Upper lobe of right lung (tissue), 1 donor: ENCODE measurements at places on chromosomes 6 and 20. TPM values are rescaled to one million over a fixed set of nuclear protein-coding genes. Genes with fewer than 3 reads are reported as not detected.

GRCh38 chr6:125984311-125984710, 2.0 kb upstream of the TRMT11 start:
- peaks cover 9% of the 10 kb centered on the region for H3K4me1 ChIP-seq
- H3K27ac ChIP-seq = no peak overlapping the region
- H3K27me3 ChIP-seq = no peaks in the 10 kb centered on the region
- no peak for DNase-seq
- H3K36me3 ChIP-seq = peaks cover 6% of the 10 kb centered on the region

CLDN20 gene
- total RNA-seq = not detected

DNA sequence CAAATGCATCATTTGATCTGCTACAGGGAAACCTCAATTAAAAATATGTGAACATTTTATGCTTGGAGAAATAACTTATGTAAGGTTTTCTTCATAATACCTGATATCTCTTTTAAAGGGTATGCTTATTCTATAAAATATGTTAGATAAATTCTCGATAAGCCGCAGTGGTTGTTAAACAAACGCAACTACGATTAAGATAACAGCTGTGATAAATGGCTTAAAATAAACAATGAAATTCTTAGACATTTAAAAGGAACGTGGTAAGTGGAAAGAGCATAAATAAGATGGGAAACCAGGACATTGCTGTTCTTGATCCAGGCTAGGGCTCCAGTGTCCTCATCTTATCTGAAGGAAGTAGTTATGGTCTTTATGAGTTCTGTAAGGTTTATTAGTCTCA, 415.9 kb downstream of the CD83 start:
- no peak overlapping the region for H3K4me3 ChIP-seq
- no peaks in the 10 kb centered on the region for H3K27me3 ChIP-seq
- H3K4me1 ChIP-seq = no peaks in the 10 kb centered on the region
- no peak for DNase-seq
- H3K36me3 ChIP-seq = no peaks in the 10 kb centered on the region
- no peak overlapping the region for H3K27ac ChIP-seq

DNA sequence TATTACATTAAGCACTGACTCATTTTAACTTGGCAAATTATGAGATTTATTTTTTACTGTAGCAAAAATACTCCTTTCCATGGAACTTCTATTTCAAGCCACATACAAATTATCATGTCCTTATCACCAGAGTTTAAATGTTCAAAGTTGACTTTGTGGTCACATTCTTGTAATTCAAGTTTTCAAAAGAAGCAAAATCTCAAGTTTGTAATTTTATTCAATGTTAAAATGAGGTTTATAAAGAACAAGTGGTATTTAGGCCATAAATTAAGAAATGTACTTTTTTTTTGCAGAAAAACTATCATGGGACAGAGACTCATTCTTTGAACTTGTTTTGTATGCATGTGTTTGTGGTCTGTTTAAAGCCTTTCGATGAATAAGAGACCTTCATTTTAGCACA, 811.5 kb downstream of the TENT5A start:
- no peak overlapping the region for H3K27ac ChIP-seq
- H3K4me3 ChIP-seq = no peak overlapping the region
- no peak for DNase-seq
- no peaks in the 10 kb centered on the region for H3K36me3 ChIP-seq
- no peaks in the 10 kb centered on the region for H3K4me1 ChIP-seq
- no peaks in the 10 kb centered on the region for H3K27me3 ChIP-seq

DNA sequence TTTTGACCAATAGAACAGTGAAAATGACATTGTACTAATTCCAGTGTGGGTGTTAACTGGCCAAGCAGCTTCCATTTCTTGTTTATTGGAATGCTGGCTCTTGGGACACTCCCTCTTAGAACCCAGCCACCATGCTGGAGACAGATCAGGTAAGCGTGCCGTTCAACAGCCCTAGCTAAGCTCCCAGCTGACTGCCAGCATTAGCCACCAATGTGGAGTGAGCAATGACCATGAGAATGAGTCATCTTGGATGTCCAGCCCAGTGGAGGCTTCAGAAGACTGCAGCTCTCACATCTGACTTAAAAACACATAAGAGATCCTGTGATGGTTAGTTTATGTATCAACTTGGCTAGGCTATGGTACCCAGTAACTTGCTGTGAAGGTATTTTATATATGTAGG, 3.0 kb upstream of the LINC00237 start:
- peaks cover 10% of the 10 kb centered on the region for H3K4me1 ChIP-seq
- no peaks in the 10 kb centered on the region for H3K36me3 ChIP-seq
- H3K4me3 ChIP-seq = no peak overlapping the region
- no peak overlapping the region for H3K27ac ChIP-seq
- H3K27me3 ChIP-seq = peaks cover 58% of the 10 kb centered on the region

- H3K4me3 ChIP-seq = no peak overlapping the region
- H3K27ac ChIP-seq = no peak overlapping the region
- DNase-seq = peak; percentile 64
- H3K4me1 ChIP-seq = peaks cover 5% of the 10 kb centered on the region
- H3K27me3 ChIP-seq = peaks cover 10% of the 10 kb centered on the region
- H3K36me3 ChIP-seq = no peaks in the 10 kb centered on the region
Observed at GRCh38 chr20:63321148-63321831, 28.3 kb downstream of the COL20A1 start.

GRCh38 chr6:22214314-22214713, 82.5 kb downstream of the PRL start:
- DNase-seq = no peak
- H3K4me1 ChIP-seq = no peaks in the 10 kb centered on the region
- H3K27me3 ChIP-seq = no peaks in the 10 kb centered on the region
- no peak overlapping the region for H3K4me3 ChIP-seq
- no peaks in the 10 kb centered on the region for H3K36me3 ChIP-seq

FAM110A gene
- 16.8 TPM for total RNA-seq

GRCh38 chr6:46628976-46629375, 23.6 kb downstream of the CYP39A1 start:
- H3K36me3 ChIP-seq = no peaks in the 10 kb centered on the region
- no peaks in the 10 kb centered on the region for H3K4me1 ChIP-seq
- H3K4me3 ChIP-seq = no peak overlapping the region
- no peak overlapping the region for H3K27ac ChIP-seq
- H3K27me3 ChIP-seq = no peaks in the 10 kb centered on the region

GRCh38 chr20:57996465-57996864, 232.0 kb downstream of the ANKRD60 start:
- no peak overlapping the region for H3K4me3 ChIP-seq
- H3K4me1 ChIP-seq = peaks cover 25% of the 10 kb centered on the region
- no peak overlapping the region for H3K27ac ChIP-seq
- no peaks in the 10 kb centered on the region for H3K27me3 ChIP-seq

- H3K36me3 ChIP-seq = no peaks in the 10 kb centered on the region
- DNase-seq = no peak
- H3K27me3 ChIP-seq = no peaks in the 10 kb centered on the region
- H3K27ac ChIP-seq = no peak overlapping the region
- no peak overlapping the region for H3K4me3 ChIP-seq
Observed at GRCh38 chr6:140360651-140361050, 986.2 kb upstream of the CITED2 start.

- no peak overlapping the region for H3K4me3 ChIP-seq
- H3K4me1 ChIP-seq = no peaks in the 10 kb centered on the region
- peaks cover 95% of the 10 kb centered on the region for H3K27me3 ChIP-seq
- no peak overlapping the region for H3K27ac ChIP-seq
- H3K36me3 ChIP-seq = no peaks in the 10 kb centered on the region
- no peak for DNase-seq
Observed at GRCh38 chr6:50840112-50840810, 21.6 kb downstream of the TFAP2B start.

DNA sequence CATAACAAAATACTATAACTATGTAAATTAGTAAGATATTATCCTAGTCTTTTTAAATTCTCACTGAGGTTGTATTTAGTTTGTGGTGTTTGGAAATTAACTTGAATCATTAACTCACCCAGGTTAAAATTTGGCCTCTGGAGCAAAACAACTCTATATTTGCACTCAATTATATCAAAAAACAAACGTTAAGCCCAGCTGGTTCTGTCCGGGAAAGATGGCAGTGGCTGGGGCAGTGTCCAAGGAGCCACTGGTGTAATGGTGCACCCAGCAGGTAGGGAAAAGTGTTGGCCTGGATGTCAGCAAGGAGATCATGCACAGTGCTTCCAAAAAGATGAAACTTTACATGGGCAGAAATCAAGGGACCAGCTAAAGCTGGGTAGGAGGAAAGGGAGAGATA, 285.3 kb upstream of the CITED2 start:
- no peak overlapping the region for H3K4me3 ChIP-seq
- DNase-seq = no peak
- no peaks in the 10 kb centered on the region for H3K4me1 ChIP-seq
- no peak overlapping the region for H3K27ac ChIP-seq

GRCh38 chr6:16514249-16514648, 247.0 kb downstream of the ATXN1 start:
- H3K36me3 ChIP-seq = peaks cover 3% of the 10 kb centered on the region
- H3K27ac ChIP-seq = no peak overlapping the region
- DNase-seq = no peak
- H3K27me3 ChIP-seq = no peaks in the 10 kb centered on the region
- peaks cover 39% of the 10 kb centered on the region for H3K4me1 ChIP-seq

NAPB gene
- 10.8 TPM for total RNA-seq

EDEM2 gene
- total RNA-seq = 39.2 TPM

GRCh38 chr6:3226481-3227362, 731 bp downstream of the TUBB2B start:
- no peaks in the 10 kb centered on the region for H3K36me3 ChIP-seq
- H3K27ac ChIP-seq = no peak overlapping the region
- peaks cover 51% of the 10 kb centered on the region for H3K27me3 ChIP-seq

ZNF184 gene
- 6.8 TPM for total RNA-seq

- no peaks in the 10 kb centered on the region for H3K27me3 ChIP-seq
- H3K4me3 ChIP-seq = no peak overlapping the region
- DNase-seq = no peak
- peaks cover 33% of the 10 kb centered on the region for H3K36me3 ChIP-seq
- H3K4me1 ChIP-seq = peaks cover 4% of the 10 kb centered on the region
Observed at GRCh38 chr6:38591439-38591838, 48.3 kb downstream of the BTBD9 start.

- no peaks in the 10 kb centered on the region for H3K4me1 ChIP-seq
- H3K36me3 ChIP-seq = peaks cover 3% of the 10 kb centered on the region
- H3K27me3 ChIP-seq = no peaks in the 10 kb centered on the region
Observed at GRCh38 chr6:138336221-138336620, 41.5 kb upstream of the SMIM28 start.

ZFP57 gene
- not detected for total RNA-seq

DNA sequence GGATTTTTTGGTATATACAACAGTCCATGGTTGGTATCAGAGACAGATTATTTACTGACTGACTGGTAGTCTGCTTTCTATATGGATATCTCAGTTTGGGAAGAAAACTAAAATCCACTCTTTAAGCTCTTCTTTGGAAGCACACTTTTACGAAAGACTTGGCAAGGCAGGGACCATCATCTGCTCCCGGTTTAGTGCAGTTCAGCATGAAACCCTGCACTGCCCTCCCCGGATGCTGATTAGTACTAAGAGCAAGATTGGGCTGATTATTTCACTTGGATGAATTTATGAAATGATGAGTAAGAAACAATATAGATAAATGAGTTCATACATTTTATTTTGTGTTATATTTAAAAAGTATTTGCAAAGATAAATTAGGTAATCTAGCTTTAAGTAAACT, 56.3 kb downstream of the RGS17 start:
- DNase-seq = no peak
- H3K27ac ChIP-seq = no peak overlapping the region
- H3K36me3 ChIP-seq = no peaks in the 10 kb centered on the region
- no peaks in the 10 kb centered on the region for H3K4me1 ChIP-seq
- no peaks in the 10 kb centered on the region for H3K27me3 ChIP-seq

DNA sequence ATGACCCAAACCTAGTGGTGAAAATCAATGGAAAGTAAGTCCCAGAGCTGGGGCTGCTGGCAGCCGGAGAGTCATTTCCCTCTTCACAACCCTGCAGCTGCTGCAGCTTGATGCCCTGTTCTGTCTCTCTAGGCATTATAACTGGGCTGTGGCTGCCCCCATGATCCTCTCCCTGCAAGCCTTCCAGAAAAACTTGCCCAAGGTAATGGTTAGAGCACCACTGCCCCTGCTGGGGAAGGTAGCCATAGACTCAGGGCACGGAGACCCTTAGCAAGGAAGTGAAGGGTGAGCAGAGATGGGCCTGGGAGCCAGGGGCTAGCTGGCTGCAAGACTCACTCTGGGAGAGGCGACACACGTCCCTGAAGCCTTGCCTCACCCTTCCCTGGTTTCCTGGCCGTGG, 12.0 kb downstream of the LPIN3 start:
- no peak for DNase-seq
- no peaks in the 10 kb centered on the region for H3K4me1 ChIP-seq
- no peaks in the 10 kb centered on the region for H3K36me3 ChIP-seq
- H3K4me3 ChIP-seq = no peak overlapping the region

SLC17A3 gene
- not detected for total RNA-seq

DNA sequence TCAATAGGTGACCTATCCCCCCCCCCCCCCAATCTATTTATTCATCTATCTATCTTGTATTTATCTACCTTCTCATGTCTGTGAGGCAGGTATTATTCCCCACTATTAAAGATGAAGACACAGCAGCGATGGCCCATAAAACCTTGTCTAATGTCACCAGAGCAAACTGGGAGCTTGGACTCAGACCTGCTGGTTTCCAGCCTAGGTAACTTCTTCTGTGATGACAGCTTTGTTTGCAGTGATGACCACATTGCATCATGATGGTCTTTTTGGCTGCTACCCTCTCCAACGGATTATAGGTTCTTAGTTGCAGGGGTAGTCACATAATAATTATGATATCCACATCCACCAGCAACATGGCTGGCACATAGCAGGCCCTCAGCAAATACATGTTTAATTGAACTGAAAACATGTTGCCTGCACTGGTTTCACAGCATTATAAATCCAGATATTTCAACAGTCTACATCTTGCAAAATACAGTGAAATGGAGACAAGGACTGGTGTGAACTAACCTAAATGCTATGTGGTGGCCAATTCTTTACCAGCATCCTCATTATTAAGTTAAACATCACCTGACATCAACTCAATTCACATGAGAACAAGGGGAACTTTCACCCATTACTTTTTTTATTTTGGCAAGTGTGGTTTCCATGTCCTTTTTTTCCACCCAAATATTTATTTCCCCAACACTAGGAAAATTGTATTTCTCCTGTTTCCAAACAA, 712.5 kb upstream of the NRSN1 start:
- no peaks in the 10 kb centered on the region for H3K4me1 ChIP-seq
- no peak overlapping the region for H3K27ac ChIP-seq
- no peak overlapping the region for H3K4me3 ChIP-seq
- DNase-seq = no peak
- no peaks in the 10 kb centered on the region for H3K27me3 ChIP-seq
- no peaks in the 10 kb centered on the region for H3K36me3 ChIP-seq

TP53TG5 gene
- not detected for total RNA-seq

DNA sequence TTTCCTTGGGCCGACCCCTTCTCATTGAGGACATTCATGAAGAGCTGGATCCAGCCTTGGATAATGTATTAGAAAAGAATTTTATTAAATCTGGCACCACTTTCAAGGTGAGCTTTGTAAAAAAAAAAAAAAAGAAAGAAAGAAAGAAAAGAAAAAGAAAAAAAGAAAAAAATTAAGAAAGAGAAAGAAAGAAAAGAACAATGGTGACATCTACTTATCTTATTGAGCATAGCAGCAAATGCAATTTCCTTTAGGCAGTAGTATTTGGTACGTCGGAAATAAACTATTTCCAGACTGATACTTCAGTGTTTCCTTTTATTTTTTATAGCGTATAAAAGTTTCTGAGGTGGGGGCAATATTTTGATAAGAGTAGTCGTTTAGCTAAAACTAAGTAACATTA, 119.0 kb upstream of the GLP1R start:
- H3K27me3 ChIP-seq = peaks cover 26% of the 10 kb centered on the region
- H3K36me3 ChIP-seq = no peaks in the 10 kb centered on the region
- no peak for DNase-seq
- H3K27ac ChIP-seq = no peak overlapping the region
- no peaks in the 10 kb centered on the region for H3K4me1 ChIP-seq
